Stimulated activated CD8-positive, alpha-beta memory T cell treated with anti-CD3 and anti-CD28 coated beads, Interleukin-7, amount 100 ng/mL, for 4 hours (primary cell): ENCODE measurements at places on chromosomes 6 and 20.

DNA sequence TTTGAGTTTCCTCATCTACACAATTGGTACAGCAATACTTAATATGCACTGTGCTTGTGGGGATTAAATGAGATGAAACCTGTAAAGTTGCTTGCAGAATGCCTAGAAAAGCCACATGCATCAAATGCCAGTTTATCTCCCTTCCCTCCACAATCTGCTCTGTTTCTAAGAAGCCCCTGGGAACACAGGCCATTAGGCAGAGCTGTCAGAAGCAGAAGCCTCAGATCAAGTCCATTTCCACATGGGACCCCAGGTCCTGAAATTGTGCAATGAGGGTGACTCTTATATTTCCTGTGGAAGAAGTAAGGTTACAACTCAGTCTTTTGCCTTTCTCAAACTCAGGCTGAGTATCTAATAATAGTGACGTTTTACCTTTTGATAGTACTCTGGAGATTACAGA lies 737.4 kb downstream of the KIF16B start:
- DNase-seq: no peak

DNA sequence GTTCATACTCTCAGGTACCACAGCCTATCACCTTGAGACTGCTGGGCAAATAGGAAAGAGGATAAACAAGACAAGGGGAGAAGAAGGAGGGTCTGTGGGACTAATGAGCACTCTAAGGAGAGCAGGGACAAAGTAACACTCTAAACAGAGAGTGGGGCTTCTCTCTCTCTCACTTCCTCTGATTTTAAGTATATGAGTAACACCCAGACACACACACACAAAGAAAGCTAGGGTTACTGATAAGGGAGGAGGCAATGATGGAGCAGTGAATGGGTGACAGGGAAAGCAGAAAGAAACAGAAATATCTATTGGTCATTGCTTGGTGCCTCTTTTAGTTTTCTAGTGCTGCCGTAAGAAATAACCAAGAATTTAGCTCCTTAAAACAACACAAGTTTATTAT lies 96.2 kb upstream of the RNF217 start:
- no peak for DNase-seq

DNA sequence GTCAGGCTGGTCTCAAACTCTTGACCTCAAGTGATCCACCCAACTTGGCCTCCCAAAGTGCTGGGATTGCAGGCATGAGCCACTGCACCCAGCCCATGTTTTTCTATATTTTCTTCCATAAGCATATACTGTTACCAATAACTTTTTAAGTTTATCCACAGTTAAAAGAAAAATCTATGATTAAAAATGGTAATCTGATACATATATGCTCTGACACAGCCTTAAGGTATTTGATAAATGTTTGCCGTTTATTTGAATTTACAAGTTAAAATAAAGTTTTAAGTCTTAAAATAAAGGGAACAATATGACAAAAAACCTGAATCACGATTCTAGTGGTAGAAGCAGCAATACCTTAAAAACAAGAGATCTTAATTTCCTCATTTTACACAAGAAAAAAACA lies 5.2 kb downstream of the STK38 start:
- no peak for DNase-seq

DNA sequence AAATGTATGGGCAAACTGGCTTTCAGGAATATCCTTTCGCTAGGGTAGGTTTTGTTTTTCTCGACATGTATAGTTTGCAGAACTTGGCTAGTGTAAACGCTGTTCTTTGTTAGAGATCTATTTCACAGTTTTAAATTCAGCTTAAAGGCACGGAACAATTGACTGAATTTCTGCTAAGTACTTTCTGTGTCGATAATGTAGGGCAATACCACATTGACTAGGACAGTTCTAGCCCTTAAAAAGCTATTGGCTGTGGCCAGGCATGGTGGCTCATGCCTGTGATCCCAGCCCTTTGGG lies 92.8 kb downstream of the CEP57L1 start:
- no peak for DNase-seq

- DNase-seq: no peak
Measured at GRCh38 chr6:118921084-118921483, 13.9 kb downstream of the MCM9 start.

GRCh38 chr6:9116026-9116425 lies 680.7 kb upstream of the SLC35B3 start:
- no peak for DNase-seq
